Osteoblast (primary cell): ENCODE measurements at places on chromosomes 3 and 15. TPM values are rescaled to one million over a fixed set of nuclear protein-coding genes. Genes with fewer than 3 reads are reported as not detected.

DNA sequence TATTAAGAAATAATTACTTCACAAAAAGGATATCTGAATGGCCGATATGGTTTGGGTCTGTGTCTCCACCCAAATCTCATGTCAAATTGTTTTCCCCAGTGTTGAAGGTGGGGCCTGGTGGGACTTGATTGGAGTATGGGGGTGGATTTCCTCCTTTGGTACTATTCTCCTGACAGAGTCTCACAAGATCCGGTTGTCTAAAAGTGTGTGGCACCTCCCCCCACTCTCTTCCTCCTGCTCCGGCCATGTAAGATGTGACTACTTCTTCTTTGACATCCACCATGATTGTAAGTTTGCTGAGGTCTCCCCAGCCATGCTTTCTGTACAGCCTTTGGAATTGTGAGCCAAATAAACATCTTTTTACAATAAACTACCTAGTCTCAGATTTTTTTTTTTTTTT lies 34.5 kb downstream of the ZBTB11 start:
- no peak for DNase-seq

DNA sequence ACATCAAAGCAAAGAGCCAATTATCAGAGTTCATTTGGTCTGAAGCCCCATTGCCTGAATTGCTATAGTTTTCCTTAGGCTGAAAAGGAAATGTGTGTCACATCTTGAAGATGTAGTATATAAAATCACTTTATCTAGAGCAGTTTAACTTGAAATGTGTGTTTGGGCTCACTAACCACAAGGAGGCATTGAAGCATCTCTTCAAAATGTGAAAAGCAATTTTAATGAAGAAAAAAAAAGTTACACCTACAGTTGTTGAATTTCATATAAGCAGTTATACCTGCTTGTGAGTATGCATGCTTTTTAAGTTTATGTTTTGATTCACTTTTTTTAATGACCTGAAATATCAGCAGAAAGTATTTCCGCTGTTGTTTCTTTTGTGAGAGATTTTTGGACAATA lies 129.3 kb downstream of the IQCH start:
- DNase-seq: no peak

- DNase-seq: no peak
Measured at GRCh38 chr3:129699199-129699598, 92.7 kb upstream of the PLXND1 start.

DNA sequence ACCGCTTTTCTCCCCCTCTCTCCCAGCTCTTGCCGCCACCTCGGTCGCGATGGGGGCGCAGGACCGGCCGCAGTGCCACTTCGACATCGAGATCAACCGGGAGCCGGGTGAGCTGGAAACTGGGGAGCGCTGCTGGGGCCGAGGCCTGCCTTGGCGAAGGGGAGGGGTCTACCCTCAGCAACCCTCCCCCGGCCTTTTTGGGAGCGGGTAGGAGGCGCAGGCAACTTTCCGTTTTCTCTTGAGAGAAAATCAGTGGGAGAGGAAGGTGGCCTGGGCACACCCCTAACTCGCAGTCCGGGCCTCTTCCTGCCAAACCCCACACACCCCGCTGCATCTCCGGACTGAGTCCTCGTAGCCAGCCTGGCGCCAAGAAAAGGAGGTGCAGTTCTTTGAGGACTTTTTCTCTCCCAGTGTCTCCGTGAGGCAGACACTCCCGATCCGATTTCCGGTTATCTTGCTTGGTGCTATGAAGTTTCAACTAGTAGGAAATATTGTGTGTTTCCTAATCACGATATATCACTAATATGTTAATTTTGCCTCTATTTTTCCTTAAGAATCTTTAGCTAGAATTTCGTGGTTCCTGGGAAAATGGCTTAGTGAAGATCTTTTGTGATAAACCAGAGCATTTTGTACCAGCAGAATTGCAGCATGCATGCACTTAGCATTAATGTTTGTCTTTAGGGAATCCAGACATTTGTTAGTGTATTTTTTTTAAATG lies 631 bp downstream of the NKTR start:
- DNase-seq: peak; percentile 90

GRCh38 chr15:71422530-71423259 lies 307.4 kb downstream of the THSD4 start:
- no peak for DNase-seq

GRCh38 chr3:52315977-52316764 lies at the start of gene DNAH1:
Gene DNAH1, plus strand, starts transcription at chr3:52316319. Its CDS starts 6,124 bp downstream, at chr3:52322443.
- peak; percentile 81 for DNase-seq

ZDHHC23 gene
- 0.88 and 1.1 TPM in 2 replicates for total RNA-seq
